ENCODE measurements at places on chromosomes 3 and 15.

GRCh38 chr3:171895291-171895690, 52.1 kb downstream of the TMEM212 start:
- no peak for DNase-seq
- H3K4me3 ChIP-seq: no peak overlapping the region
- H3K4me1 ChIP-seq: peaks cover 4% of the 10 kb centered on the region
- H3K36me3 ChIP-seq: no peaks in the 10 kb centered on the region
- no peak overlapping the region for H3K27ac ChIP-seq

- H3K27ac ChIP-seq: no peak overlapping the region
- no peak overlapping the region for H3K4me3 ChIP-seq
- no peaks in the 10 kb centered on the region for H3K27me3 ChIP-seq
- no peaks in the 10 kb centered on the region for H3K4me1 ChIP-seq
These were observed 298.6 kb upstream of the ZNF717 start for GRCh38 chr3:76083992-76084391.

DNA sequence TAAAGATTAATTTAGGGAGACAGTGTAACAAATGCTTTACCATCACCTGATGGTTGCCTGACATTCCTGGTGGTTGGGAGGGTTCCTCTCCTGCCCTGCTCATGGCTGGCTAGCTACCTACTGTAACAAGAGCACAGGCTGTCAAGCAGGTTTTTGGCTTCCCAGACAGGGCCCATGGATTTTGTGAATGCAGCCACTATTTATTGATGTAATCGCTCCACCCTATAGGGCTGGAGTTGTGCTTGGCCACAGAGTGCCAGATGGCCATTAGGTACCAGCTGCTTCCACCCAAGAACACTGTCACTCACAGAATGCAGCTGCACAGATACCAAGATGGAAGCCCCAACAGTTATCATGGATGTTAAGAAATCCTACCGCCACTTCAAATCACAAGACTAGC, 31.0 kb upstream of the KLHL25 start:
- H3K36me3 ChIP-seq: no peaks in the 10 kb centered on the region
- DNase-seq: no peak
- no peak overlapping the region for H3K27ac ChIP-seq
- no peaks in the 10 kb centered on the region for H3K27me3 ChIP-seq
- no peak overlapping the region for H3K4me3 ChIP-seq
- no peaks in the 10 kb centered on the region for H3K4me1 ChIP-seq

- no peaks in the 10 kb centered on the region for H3K36me3 ChIP-seq
- no peak overlapping the region for H3K4me3 ChIP-seq
- H3K27ac ChIP-seq: no peak overlapping the region
- DNase-seq: no peak
These were observed 648.3 kb upstream of the CFAP20DC start for GRCh38 chr3:59698091-59698490.

Data from H1 (cell line).